ENCODE measurements at places on chromosomes 16 and 17.

DNA sequence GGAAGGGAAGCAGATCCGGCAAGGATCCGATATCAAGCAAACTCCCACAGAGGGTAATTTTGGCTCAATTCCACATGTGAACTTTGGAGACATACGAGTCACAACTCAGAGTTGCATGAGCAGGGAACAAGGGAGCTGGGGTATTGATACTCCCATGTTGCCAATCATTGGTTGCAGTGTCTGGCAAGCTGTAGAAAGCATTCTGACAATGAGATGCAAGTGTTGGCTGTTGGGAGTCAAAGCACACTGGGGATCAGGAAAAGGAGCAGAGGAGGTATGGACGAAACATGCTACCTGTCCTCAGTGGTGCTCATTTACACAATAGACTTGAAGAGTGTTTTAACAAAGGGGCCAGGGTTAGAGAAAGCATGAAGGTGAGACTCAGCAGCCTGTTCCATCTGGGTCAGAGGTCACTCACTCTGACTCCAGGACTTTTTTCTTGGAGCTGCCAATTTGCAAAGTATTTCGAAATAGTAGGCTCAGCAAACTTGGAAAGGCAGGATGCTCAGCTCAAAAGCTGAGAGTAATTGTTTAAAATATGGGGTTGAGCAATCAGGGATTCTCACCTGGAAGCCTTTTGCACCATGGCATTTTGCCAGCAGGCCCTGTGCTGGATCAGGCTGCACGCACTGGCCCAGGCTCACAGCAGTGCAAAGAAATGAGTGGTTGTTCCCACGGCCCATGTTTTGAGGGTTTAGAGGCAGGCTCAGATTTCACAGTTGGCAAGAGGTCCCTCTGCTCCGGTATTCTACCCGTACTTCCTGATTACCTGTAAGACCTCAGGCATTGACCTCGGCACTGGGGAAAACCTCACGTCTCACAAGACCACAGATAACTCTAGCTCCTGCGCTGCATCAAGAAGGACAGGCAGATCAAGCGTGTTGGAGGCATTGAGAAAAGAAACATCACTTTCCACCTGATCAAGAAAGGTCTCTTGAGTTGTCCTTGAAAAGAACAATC is 17.6 kb upstream of the NKD1 start:
- no peak for DNase-seq

- DNase-seq, result no peak
Observed at GRCh38 chr17:34178092-34178491, 77.0 kb upstream of the CCL2 start.

DNA sequence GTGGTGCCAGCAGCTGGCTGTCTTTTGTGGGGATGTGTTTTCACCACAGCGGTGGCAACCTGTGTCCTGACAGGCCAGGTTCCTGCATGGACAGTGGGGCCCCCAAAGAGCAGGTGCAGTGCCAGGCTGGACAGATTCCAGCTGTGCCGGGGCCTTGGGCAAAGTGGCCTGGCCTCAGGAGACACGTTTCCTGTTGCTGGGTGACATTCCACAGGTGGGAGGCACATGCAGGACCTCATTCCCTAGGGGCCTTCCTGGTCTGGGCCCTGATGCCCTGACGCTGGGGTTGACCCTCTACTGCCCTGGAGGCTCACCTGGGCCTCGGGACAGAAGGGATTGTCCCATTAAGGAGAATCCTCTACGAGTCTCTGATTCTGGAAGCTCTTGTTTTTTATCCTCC is 182.4 kb downstream of the RAB11FIP4 start:
- no peak for DNase-seq

DNA sequence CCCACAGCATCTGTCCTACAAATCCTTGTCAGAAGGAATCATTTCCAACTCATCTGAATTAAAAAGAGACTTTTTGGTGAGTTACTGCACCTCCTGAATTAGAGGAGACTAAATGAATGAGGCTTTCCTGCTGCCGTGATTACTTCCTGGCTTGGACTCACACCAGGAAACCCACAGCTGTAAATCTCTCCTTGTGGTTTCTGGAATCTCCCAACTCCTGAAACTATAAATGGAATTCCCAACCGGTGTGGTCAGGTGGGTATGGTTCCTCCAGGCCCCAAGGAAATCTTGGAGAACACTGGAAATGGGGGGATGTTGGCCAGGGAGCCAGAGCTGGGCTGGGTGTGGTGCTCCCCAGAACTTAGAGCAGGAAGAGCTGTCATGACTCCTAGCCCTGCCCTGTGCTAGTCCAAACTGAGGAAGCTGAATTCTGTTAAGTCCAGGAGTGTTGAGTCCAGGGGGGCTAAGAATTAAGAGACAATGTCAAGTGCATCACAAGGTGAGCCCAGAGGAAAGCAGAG is 216.4 kb downstream of the GSG1L start:
- DNase-seq, result no peak

DNA sequence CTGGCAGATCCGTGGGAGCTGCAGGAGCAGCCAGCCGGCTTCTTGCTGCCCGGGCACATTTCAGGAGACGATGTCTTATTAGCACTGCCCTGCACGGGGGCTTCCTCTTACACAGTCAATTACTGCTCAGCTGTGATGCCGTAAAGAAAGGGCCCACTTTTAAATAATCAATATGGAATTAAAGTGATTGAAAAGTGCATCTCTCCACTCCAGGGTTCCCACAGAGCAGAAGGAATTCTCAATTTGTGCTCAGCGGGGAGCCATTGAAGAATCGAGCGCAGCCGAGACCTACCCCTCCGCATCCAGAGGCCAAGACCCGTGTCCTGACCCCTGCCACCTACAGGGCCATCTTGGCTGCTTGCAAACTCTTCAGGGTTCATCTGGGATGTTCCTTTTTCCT is 399.4 kb upstream of the C16orf82 start:
- no peak for DNase-seq

DNA sequence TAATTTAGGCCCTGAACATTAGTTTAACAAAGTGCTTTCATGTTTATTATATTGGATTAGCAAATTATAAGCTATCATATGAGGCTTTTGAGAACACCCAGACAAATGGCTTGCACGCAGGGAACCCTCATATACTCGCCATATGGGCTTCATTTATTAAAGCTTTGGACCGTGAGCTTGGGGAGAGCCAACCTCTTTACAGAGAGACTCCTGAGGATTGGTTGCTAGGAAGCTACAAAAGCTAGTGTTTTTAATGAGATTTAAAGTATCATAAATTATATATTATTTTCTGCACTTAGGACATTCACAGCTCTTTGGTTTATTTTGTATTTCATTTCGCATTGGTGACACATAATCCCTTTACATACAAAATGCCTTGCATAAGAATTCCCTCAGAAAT is 193.8 kb upstream of the TOX3 start:
- no peak for DNase-seq

DNA sequence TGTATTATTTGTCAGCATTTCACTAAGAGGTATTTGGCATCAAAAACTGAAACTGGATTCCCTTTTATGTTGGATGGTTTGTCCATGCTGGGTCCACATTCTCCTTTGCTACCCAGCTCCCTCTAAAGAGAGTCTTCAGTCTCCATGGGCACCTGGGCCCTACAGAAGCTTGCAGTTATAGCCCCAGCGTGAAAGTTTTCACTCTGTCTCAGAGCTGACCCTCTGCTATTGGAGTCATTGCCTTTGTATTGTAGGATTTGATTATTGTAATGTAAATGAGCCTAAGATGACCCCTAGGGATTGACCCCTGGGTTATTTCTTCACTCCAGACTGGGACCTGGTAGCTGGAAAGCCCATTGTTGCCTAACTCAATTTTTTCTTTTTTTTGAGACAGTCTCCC is 1026.5 kb upstream of the EEF2KMT start:
- no peak for DNase-seq

- no peak for DNase-seq
Observed at GRCh38 chr17:82370471-82371332, 863 bp upstream of the UTS2R start.

- no peak for DNase-seq
Observed at GRCh38 chr17:73580073-73580710, 64.1 kb downstream of the SDK2 start.

DNA sequence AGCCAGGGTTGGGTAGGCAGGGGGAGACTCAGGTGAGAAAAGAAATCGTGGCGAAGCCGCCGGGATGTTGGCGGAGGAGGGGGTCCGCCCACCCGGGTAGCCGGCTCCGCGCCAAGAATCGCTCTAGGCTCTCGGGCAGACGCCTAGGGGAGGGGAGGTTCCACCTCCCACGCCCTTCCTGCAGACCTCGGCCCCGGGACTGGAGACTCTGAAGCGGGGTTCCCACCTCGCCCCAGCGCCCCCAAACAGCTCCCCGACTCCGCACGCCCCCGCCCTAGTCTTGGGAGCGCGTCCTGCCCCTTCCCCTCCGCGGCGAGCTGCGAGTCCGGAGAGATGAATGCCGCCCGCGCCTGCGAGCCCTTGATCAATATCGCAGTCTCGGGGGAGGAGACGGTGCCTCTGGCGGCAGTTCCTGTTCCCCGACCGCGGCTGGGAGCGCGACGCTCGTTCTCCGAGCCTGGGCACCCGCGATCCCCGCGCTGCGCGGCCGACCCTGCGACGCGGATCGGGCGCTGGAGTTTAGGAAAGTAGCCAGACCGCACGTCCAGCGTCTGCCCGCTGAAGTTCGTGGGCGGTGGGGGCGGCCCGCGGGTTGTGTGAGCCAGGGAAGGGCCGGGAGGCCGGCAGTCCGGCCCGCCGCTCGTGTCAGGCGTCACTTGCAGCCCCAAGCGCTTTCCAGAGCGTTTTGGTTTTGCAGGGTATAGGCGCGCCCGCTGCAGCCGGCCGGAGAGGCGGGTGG is 790 bp downstream of the CRHR1 start:
- peak; percentile 11 for DNase-seq

GRCh38 chr17:78172249-78173051 is 4.1 kb downstream of the SYNGR2 start:
- no peak for DNase-seq

DNA sequence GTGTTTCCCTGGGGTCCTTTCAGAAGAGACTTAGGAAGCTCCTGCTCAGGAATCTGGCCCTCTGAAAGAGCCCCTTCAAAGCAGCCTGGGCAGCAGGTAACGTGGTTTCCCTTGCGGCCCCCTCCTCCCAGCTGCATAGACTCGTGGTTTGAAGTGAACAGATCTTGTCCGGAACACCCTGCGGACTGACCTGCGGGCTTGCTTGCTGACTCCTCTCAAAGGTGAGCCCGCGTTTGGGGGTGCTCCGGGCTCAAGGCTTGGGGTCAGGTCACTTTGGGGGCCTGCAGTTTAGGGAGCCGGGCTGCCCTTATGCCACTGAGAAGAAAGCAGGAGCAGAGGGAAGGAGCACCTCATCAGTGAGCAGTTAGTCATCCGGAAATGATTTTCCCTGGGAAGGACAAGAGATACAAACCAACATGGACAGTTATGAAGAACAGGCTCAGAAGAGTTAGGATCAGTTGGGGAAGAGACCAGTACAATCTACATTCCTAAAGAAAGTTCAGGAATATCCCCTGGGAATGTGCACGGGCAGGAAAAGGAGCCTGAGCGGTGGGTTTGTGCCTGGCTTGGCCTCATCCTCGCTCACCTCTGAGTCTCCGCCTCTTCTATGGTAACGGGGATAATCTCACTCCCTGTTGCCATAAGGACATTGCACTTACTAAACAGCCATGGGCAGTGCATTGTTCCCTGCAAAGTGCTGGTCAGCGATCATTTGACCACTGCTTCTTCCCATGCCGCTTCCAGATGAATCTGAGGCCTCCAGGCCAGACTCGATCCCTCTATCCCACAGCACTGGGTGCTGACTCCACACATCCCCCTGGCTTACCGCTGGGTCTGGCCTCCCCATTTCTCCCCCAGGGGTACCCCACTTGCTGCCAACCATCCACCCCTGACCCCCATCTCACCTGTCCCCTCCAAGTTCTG is 10.0 kb downstream of the LDHD start:
- no peak for DNase-seq

- DNase-seq, result no peak
Observed at GRCh38 chr17:59353106-59353854, 21.8 kb downstream of the YPEL2 start.

DNA sequence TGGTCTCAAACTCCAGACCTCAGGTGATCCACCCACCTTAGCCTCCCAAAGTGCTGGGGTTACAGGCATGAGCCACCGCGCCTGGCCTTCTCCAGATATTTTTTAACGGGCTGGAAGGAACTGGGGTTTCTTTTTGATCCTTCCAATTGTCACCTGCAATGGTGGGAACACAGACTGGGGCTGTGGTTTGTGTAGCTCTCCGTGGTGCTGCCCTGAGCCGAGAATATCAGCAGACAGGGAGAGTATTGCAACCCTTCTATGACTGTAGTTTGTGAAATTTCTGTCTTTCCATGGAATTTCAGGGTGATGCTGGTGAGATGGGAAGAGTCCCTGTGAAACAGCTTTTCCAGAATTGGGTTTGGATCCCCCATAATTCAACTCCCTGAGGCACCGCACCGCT is 263.5 kb downstream of the ENGASE start:
- DNase-seq, result no peak

DNA sequence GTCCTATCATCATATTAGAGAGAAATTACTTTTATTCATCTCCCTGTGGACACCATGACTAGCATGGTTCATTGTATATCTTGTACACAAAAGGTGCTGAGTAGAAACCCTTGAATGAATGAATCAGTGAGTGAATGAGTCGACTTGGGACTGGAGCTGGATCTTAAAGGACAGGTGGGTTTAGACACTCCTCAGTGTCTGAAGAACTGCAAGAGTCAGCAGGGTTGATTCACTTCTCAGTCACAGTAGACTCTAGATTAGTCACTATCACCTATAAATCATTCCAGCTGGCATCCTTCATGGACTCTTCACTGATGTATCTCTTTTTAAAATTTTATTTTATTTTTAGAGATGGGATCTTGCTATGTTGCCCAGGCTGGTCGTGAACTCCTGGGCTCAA is 30.1 kb upstream of the PMFBP1 start:
- DNase-seq, result no peak

- no peak for DNase-seq
Observed at GRCh38 chr17:38511150-38512108, 83.2 kb downstream of the ARHGAP23 start.

DNA sequence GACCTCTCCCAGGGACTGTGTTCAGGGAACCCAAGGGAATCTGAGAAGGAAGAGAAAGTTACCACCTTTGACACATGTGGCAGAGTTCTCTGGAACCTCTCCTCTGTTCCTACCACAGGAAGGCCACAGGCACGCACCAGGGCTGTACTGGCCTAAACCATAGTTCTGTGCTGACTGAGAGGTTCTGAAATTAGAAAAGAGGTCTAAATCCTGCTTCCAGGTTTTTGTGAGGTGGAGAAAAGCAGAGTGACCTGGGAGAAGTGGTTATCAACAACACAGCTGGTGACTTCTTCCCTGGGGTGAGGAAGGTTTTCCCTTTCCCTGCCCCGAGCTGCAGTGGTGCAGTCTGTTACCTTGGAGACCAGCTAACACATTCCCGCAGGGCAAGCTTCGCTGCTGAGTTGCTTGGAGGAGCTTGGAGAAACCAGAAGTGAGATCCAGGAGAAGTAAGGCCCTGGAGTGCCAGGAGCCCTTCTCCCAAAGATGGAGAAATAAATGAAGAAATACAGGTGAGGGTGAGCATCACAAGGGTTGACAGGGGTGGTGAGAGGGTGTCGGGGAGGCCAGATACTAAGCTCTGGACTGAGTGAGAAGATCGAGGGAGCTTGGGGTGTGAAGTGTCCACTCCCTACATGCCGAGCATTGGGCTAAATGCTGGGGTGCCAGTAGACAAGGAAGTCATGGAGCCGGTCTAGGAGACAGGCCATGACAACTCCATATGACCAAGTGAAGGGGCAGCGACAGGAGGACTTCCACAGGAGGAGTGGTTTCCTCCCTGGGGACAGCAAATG is at the start of gene VWA3A:
Gene VWA3A (plus strand): TSS at position 399 of the 791 bp plus-strand sequence. CDS start 97 bp downstream, at position 496.
- DNase-seq, result no peak

- no peak for DNase-seq
Observed at GRCh38 chr17:56678249-56679114, 85.0 kb downstream of the NOG start.

Data from naive thymus-derived CD8-positive, alpha-beta T cell (primary cell).